ENCODE measurements at places on chromosomes 12 and 14. TPM values are rescaled to one million over a fixed set of nuclear protein-coding genes. Genes with fewer than 3 reads are reported as not detected.

Gene REP15
- 0.19 TPM for total RNA-seq

Gene SYCP3
- not detected for total RNA-seq

DNA sequence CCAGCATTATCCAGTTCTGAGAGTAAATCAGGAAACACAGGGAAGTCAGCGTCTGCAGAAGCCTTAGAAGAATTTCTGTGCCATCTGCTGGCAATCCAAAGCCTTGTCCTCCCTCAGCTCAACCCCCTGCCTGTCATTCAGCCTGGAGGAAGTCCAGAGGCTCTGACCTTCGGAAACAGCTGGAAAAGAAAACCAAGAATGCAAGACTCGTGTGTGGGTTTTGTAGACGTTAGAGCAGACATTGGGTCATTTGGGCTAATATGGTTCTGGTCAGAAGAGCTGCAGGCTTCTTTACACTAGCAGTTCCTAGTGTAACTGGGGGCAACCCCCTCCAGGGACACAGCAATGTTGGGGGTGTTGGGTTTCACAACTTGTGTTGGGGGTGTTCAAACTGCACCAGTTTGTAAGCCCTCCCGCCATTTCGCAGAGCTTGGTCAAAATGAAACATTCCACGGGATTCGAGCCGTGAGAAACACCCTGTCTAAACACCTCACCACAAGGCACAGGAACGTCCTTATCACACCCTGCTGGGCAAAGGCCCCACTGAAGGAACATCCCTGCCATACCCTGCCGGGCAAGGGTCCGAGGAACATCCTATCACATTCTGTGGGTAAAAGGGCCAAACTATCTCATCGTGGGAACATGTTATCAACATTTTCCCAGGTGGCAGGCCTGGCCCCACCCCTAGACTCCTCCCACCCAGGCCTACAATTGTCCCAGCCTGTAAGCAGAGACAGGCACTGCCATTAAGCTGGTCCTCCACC lies 21.0 kb upstream of the SERPINA4 start:
- no peak for DNase-seq

DNA sequence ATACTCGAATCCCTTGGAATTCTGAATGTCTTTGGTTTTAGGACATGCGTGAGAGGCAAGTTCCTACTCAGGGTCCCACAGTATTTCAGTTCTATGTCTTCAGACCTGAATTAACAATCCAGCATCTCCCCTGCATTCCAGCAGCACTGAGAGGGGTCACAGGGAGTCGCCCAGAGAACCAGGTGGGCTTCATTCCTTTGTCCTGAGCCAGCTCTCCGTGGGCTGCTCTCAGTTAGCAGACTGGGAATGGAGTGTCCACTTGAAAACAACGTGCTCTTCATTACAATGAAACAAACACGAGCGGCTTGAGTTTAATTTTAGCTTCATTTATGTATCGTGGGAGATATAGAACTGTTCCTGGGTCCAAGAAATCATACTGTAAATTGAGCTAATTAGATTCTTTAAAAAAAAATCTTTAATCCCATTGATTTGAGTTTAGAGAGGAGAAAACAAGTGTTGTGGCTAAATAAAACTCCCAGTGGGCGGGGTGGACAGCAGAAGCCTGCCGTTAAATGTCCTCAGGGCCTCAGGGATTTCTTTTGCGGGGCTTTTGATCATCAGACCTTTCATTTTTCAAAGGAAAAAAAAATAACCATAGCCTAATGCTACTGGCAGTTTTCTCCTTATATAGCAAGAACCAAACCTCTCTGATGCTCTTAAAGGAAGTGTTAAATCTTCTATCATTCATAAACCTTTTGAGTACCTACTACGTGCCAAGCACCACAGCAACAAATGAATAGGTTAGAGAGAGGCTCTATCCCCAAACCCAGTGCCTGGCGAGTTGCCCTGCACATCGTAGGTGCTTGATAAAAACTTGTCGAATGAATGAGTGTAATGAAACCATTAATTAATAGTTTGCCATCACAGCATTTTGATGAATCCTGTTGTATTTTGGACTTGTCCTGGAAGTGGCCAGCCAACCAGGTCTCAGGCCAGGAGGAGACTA lies 140.4 kb downstream of the CHST11 start:
- no peak for DNase-seq
